GM12864 (cell line): ENCODE measurements at places on chromosomes 1 and 21.

GRCh38 chr1:211377539-211378450 is 51.2 kb downstream of the TRAF5 start:
- DNase-seq: no peak

DNA sequence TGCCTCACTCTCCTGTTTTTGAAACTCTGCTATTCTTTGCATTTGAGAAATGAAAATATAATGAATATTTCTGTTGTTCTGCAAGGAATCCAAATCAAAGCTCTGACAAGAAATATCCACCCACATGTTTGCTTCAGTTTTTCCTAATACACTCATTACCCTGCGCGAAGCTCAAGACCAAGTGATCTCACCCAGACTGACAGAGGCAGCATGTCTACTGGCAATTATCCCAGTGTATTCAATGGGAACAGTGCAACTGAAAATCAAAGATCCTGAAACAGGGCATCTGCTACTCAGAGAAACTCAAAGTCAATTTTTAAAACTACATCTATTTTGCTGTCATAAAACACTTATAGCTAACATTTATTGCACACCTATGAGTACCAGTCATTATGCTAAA is 321.0 kb upstream of the LRRC7 start:
- no peak for DNase-seq

GRCh38 chr1:222592171-222592570 is 2.4 kb upstream of the TAF1A start:
- DNase-seq: no peak

GRCh38 chr1:152148051-152148450 is 11.0 kb downstream of the RPTN start:
- no peak for DNase-seq

- no peak for DNase-seq
These were observed 33.3 kb upstream of the ZBTB40 start for GRCh38 chr1:22418312-22418711.

DNA sequence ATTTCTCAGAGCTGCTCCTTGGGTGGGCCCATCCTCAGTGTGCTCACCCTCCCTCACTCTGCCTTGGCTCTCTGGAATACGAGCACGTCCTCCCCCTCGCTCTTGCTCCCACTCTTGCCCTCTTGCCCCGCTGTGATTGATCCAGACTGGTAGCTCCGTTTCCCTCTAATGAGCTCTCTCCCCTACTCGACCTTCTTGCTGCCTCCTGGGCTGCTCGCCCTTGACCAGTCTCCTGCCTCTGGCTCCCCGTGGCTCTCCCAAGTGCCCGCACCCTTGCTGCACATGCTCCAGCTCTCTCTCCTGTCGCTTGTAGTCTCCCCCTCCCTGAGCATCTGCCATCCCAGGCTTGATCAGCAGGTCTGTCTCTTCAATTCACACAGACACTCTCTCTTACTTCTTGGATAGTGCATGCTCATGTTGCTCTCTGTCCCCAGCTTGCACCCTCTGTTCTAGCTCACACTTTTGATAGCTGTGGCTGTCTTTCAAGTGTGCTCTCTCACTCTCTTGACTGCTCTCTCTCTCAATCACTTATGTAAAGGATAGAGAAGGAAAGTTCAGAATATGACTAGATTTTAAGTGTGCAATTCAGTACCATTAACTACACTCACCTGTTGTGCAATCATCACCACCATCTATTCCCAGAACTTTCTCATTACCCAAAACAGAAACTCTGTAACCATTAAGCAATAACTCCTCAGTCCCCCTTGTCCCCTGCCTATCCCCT is 51.1 kb downstream of the PHC2 start:
- no peak for DNase-seq

- DNase-seq: peak; percentile 76
These were observed 7.4 kb downstream of the IFNAR1 start for GRCh38 chr21:33332143-33332542.

DNA sequence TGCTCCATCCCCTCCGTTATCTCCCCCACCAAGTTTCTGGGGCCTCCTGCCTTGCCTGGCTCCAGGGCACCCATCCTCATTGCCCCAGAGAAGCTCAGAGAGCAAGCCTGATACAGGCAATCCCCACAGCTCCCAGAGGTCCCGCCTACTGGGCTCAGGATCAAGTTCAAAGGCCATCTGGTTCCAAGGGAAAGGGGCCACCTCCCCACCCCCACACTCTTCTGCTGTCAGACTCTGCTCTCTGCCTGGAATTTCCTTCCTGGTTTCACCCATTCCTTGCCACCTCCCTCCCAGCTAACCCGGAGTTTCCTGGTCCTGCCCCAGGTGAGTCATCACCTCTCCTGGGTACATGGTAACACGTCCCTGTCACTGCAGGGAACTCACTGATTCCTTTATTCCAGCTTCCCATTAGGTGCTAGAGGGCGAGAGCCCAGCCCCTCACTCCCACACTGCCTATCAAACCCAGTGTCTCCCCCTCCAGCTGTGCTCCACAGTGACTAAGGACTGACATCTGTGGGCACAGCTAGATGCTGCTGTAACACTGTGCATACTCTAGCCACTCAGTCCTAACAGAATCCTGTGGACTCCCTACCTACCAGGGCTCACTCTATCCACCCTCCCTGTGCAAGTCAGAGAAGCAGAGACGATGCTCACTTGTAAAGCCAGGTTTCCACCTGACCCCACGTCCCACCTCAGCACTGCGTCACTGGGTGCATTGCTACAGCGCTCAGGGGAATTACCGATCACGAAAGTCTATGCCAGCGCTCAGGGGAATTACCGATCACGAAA is 21.8 kb downstream of the RSPH1 start:
- no peak for DNase-seq

DNA sequence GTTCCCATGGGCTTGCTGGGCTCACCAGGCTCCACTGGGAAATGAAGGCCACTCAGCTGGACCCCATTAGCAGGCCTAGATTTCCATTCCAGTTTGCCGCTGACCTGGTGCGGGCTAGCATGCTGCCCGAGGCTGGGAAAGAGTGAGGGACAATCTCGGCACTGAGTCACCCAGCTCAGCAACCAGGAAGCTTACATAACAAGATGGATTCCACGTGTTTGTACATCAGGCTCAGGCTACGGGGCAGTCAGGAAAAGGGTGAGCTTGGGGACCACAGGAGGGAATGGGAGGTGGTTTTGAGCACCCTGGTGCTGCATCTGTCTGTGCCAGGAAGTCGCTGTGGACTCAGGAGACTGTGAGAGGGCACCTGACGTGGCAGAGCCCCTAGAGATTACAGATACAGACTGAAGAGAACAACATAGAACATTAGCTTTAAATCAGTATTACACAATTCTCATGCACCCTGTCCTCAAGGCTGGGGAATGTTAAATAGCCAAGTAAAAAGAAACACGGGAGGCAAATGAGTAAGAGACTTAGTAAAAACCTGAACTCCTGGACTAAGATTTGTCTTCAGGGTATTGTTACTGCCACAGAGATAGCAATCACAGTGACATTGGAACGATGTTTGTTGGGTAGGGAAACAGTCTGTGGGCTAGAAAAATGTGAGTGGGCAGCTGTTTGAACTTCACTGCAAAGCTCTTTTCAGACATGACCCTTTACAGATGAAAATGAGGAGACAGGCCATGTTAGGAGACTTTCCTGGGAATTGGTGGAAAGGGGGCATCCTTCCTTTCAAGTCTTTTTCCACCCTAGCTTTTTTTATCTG is 51.1 kb downstream of the GLUL start:
- no peak for DNase-seq

DNA sequence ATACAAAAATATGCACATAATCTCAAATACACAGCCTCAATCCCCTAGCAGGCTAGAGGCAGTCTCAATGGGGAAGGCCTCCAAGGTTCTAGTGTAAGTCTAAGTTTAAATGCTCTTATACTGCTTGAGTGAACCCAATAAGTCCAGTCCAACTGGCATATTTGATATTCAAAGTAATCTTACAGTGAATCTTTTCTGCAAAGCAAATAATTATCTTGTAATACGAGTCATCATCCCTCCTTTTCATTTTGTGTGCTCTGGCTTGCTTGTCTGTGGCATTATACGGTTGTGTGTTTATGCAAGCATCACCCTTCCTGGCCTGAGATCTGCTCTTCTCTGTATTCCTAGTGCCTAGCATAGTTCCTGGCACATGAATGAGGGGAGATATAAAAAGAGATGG is 166.9 kb upstream of the HMGB4 start:
- DNase-seq: no peak

- peak; percentile 15 for DNase-seq
These were observed 636 bp downstream of the WARS2 start for GRCh38 chr1:119139857-119140176.

DNA sequence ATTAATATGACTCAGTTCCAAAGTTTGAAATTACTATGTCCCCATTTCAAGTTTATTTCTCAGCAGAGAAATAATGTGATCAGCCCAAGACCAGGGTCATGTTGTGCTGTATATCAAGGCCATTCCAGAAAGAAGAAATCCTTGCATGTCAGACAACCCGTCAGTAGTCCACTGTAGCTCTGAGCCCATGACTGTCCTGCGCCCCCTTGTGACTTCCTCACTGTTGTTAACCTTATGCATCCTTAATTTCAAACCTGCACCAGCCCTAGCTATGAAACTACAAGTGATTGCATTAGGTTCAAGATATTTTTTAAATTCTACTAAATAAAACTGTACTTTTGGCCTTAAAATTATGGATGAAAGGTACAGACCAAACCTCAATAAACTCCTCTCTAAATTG is 133.0 kb downstream of the LRRC7 start:
- no peak for DNase-seq

- no peak for DNase-seq
These were observed 39.5 kb upstream of the CPLANE2 start for GRCh38 chr1:16276302-16277030.

GRCh38 chr1:245810181-245810769 is 655.5 kb downstream of the KIF26B start:
- no peak for DNase-seq

- DNase-seq: no peak
These were observed 29.8 kb upstream of the NFIA start for GRCh38 chr1:61052395-61053225.

DNA sequence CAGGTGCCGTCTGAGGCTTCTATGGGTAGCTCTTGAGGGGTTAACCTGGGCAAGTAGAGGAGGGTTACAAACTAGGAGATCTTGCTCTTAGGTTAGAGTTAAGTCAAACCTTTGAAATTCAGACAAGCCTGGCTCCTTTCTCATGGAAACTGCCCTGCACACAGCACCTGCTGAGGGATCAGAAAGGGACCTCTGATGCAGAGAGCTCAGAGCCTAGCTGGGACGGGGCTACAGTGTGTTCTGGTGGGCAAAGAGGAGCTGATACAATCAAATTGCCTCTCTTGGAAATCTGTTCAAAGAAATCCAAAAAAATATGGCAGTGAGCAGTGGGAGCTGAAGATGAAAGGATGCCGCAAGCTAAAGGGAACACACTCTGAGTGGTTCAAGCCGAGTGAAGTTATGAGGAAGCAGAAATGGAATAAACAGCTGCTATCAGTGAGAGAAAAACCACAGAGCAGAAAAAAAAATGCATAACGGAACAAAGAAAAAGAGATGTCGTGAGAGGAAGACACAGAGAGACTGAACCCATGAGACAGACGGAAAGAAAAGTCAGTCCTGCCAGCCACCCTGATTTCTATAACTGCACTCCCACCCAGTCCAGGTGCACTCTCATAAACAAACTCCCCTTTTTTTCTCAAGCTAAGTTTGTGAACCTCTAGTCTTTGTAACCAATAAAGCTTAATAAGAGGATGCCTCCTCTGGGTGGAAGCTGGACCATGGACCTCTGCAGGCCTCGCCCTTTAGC is 26.6 kb downstream of the PAFAH2 start:
- DNase-seq: no peak

- no peak for DNase-seq
These were observed 68.5 kb downstream of the SLC19A1 start for GRCh38 chr21:45473496-45474322.

DNA sequence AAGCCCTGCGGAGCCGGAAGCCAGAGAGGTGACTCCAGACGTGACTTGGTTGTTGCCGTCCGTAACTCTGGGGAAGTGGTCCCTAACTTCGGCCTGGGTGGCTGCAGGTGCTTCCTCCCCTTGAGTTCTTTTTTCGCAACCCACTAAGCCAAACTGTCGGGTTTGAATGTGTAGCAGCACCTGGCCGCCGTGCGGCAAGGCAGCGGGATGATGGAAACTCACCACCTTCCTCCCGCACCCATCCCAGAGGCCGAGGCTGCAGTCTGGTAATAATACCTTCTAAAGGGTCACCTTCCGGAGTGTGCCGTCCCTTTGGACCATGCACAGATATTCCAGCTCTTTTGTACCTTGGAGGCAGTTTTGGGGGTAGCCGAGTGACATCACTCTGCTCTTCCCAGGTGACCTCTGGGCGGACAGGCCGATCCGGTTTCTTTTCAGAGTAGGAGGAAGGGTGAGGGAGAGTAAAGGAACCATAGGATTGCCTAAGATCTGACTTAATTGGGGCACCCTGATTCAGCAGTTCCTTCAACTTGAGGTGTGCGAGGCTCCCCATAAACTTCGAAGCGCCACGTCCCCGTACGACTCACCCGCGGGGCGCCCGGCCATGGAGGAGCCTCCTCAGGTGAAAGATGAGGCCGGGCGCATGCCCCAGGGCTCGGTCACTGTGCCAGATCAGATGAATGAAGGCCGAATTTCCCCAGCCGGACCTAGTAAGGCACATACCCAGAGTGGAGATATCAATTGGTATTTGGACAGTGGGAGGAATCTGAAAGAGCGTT is 1.0 kb downstream of the KCNK1 start:
- peak; percentile 37 for DNase-seq

DNA sequence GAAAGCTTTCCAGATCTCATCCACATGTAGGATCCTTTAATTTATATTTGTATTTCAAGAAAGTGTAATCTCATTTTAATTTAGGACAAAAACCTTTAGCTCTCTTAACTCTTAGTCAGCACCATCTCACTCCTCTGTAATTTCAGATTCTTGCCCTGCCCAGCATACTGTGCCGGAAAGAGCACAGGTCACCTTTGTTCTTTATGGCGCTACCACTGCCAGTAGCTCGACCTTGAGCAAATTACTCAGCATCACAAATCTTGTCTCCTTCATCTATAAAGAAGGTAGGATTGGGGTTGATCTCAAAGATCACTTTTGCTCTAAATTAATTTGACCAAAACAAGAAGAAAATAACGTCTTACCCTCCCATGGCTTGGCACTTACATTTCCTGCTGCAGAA is 56.1 kb upstream of the ZC3H11B start:
- no peak for DNase-seq

GRCh38 chr1:60034999-60035398 is 38.6 kb downstream of the C1orf87 start:
- DNase-seq: no peak

DNA sequence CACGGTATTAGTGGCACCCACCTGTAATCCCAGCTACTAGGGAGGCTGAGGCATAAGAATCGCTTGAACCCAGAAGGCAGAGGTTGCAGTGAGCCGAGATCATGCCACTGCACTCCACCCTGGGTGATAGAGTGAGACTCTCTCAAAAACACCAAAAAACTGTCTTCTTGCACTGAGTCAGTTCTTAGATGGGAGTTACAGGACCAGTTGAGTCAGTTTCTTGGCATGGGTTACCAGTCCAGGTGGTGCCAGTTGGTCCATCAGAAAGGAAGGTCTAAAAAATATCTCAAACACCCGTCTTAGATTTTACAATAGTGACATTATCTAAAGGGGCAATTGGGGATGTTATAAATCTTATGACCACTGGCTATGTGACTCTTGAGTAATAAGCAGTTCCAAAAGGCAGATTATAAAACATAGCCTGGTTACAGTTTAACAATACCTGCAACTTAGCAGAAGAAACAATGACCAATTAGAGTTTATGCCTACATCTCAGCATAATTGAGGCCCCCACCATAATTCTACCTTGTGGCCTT is 206.9 kb upstream of the FGGY start:
- DNase-seq: no peak

GRCh38 chr1:225651376-225651871 is 1.5 kb downstream of the ENAH start:
- no peak for DNase-seq
